ENCODE measurements at places on chromosomes 7 and 10.
A peak's percentile ranks its signal among the peaks of the same experiment; 100 is the strongest.

DNA sequence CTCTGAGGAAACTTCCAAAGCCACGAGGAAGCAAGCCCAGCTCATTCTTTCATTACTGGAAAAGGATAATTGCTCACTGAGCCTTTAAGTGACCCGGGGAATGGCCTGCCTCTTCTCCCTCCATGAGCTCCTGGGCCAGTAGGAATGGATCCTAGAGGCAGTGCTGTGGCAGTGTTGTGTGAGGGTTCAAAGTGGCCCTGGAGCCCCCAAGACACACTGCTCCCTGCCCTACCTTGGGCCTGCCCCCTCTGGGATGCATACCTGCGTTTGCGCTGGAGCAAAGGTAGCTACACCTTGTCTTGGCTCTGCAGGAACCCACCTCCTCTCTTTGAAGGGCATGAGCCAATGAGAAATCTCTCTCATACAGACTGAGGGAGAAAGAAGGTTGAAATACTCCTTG, 115.8 kb upstream of the ANLN start:
- no peak for DNase-seq

DNA sequence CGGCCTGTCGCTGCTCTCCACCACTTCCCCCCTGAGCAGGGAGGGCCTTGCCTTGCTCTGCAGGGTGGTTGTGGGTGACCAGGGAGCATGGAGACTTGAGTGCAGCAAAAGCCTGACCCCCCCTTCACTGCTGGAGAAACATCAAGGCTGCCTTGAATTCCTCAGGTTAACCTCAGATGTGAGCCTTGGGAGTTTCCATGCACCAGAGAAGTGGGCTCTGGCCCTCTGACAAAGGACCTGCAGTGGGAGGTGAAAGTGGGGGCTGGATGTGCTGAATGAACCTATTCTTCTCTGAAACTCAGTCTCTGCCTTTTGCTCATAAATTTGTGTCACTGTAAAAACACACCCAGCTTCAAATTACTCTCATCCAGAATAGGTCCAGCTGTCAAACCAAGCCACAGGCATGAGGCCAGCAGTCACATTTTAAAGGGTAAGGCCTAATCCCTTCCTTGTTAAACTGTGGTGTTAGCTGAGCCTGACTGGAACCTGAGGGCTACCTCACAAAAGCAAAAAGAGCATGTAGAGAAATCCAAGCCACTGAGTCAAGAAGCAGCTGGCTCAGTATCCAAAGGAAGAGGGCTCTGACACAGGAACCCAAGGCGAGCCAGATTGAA, 356.8 kb downstream of the CCSER2 start:
- no peak for DNase-seq

DNA sequence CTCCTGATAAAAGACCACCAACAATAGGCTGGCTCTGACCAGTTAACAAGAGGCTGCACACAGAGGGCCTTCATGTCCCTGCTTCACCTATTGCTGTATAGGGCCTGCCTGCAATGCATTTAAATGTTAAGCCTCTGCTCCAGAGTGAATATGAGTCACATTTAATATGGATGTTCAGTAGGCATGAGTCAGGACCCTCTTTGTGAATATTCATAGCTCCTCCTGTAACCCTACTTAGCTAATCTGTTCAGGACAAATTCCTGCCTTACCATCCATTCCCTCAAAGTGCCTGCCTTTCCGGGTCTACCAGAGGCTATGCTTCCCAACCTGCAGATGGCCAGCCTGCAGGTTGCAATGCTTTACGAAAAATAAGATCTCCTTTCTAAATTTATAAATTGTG, 32.5 kb downstream of the ARHGAP22 start:
- DNase-seq = no peak

GRCh38 chr10:47008769-47009168, 97.5 kb downstream of the PTPN20 start:
- DNase-seq = no peak

DNA sequence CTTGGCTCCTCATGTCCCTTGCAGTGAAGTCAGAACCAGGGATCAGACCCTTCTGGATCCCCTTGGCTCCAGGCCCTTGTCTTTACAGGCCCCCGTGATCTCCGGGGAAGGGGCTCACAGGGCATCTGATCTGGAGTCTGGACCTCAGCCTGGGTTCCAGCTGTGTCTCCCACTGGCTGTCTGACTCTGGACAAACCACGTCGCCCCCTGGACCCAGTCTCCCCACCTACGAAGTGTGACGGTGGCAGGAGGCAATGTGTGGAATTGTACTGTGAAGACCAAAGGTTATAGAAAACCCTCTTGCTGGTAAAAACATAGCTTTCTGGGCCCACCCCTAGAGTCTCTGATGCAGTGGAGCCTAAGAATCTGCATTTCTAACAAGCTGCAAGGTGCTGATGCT, 15.5 kb upstream of the C10orf71 start:
- no peak for DNase-seq

GRCh38 chr7:114375907-114376306, 38.7 kb upstream of the FOXP2 start:
- DNase-seq = no peak

- DNase-seq = no peak
Measured at GRCh38 chr10:112532956-112533355, 85.9 kb downstream of the VTI1A start.

GRCh38 chr10:124624466-124624865, 119.7 kb downstream of the FAM53B start:
- no peak for DNase-seq

GRCh38 chr7:129469930-129470329, 32.4 kb upstream of the SMKR1 start:
- no peak for DNase-seq

DNA sequence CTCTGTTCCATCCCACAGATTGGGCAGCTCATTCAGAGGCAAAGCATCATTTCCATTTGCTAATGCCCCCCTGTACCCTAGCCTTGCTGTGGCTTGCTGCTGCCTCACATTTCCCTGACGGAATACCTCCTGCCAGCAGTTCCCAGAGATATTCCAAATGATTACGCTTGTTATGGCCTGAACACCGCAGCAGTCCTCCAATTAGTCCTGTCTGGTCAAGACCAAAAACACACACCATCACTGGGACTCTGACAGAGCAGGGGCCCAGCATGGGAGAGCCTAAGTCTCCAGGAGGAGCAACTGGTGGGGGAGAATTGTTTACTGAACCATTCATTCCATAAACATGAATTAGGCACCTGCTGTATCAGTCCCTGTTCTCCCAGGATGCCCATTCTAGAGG, 6.1 kb downstream of the OGDHL start:
- DNase-seq = no peak

DNA sequence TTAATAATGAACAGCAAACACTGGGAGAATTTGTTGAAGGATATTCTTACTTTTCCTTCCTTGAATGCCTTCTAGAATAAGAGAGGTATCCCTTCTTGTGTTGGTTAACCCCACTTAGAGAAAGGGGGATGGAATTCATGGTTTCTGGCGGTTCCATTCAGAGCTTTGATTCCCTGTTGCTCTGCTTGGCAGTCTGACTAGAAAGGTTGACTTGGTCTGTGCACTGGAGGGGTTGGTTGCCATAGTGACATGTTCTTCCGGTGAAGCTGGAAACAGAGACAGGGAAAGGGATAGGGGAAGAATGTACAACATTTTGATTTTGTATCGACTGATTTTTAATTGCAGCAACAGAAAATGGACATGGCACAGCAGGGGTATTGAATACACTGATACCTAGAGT, 2.5 kb downstream of the TMEM178B start:
- DNase-seq = no peak

DNA sequence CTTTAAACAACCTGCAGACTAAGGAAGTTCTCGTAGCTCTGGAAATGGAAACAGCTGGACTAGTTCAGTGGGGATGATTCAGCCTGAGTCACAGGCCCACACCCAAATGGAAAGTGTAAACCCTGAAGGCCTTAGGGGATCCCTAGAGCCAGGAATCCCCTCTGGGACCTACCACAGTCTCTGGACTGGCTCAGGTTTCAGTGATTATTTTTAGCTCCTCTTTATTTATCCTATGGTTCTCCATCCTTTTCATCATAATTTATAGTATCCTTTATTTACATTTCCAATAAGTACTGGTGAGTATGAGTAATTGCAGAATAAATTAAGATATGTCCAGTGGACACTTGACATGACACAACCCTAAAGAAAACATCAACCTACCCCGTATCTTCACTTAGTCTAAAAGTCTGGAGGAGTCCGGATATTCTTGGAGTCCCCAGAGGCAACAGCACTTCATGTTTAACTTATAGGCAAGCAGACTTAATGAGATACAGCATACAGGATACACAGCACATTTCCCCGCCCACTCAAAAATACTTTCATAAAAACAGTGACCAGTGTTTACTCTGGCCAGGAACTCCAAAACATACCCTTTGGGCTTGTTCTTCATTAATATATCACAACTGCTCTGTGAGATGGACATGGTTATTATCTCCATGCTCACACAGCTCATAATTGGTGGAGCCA, 28.4 kb upstream of the SEMA3E start:
- no peak for DNase-seq

DNA sequence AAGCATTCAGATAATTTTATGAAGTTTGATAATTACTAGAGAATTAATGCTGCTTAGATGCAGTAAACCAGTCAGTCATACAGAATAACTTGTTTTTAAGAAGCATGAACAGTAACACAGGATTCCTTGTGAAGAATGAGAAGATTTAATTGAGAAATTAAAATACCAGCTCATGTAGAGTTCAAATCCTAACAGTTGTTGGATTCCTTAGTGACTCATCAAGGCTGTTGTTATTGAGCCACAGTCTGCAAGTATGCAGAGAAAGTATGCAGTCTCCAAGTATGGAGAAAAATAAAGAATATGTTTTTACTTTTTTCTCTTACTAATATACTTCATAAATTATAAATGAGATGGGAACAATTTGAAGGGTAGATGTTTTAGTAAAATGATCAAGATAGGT, 30.2 kb upstream of the CYP26C1 start:
- DNase-seq = no peak

DNA sequence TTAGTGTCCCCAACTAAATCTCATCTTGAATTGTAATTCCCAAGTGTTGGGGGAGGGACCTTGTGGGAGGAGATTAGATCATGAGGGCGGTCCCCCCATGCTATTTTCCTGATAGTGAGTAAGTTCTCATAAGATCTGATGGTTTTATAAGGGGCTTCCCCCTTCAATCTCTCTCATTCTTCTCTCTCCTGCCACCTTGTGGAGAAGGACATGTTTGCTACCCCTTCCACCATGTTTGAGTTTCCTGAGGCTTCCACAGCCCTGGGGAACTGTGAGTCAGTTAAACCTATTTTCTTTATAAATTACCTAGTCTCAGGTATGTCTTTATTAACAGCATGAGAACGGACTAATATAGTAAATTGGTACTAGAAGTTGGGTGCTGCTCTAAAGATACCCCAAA, 365.6 kb downstream of the ANKRD7 start:
- peak; percentile 27 for DNase-seq

- DNase-seq = no peak
Measured at GRCh38 chr10:74932648-74933047, 106.2 kb downstream of the KAT6B start.

DNA sequence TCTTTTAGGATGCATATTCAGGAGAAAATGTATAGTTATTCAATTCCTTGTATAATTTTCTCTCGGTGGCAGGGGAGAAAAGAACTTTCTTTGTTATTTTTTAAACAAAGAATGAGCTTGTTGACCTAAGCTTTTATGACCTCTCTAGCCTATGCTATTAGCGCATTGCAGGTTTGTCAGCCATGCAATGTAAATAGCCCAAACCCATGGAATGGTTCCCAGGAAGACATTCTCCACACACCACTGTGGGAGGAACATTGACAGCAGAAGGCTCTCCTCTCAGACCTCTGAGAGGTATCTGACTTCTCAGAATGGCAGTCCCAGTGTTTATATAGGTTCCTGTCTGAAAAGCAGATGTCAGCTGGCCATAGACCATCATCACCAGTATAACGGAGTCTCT, 19.6 kb upstream of the AGBL3 start:
- DNase-seq = no peak

DNA sequence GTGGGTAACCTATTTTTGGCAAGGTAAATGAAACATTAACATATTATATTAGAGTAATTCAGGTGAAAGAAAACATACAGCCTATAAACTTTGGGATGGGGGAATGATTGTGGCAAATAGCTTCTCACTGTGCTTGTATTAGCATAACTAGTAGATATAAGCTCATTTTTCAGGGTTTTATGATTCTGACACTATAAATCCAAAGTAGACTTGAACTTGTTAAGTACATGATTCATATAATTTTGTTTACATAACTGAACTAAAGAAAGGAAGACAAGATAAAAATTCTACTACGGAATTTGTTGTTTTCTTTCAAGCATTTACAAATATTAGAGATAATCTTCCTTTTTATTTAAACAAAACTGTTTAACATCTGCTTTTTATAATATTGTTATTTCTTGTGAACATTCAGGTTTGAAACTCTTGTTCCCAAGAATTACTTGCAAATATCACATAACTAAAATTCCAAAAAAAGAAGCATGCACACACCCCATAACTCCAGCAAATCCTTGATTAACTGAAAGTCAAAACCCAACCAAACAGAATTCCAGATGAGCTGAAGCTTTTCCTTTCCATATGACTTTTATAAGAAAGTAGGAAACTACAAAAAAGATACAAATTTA, 142.3 kb downstream of the JAZF1 start:
- no peak for DNase-seq

DNA sequence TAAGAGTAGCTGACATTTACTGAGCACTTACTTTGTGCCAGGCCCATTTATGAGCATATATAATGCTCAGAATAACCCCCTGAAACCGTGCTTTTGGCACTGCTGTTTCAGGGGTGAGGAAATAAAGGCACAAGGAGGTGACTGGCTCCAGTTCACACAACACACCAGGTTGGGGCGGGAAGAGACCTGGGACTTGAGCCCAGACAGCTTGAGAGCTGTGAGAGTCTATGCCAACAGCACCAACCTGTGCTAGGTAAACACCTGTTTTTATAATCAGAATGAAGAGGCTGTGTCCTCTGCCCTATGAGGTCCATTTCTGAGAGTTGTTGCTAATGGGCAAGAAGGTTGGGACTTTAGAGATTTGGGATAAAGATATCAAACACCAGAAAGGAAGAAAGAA, 8.8 kb upstream of the AZGP1 start:
- DNase-seq = no peak

GRCh38 chr7:28528899-28529298, 116.6 kb downstream of the CREB5 start:
- DNase-seq = no peak

DNA sequence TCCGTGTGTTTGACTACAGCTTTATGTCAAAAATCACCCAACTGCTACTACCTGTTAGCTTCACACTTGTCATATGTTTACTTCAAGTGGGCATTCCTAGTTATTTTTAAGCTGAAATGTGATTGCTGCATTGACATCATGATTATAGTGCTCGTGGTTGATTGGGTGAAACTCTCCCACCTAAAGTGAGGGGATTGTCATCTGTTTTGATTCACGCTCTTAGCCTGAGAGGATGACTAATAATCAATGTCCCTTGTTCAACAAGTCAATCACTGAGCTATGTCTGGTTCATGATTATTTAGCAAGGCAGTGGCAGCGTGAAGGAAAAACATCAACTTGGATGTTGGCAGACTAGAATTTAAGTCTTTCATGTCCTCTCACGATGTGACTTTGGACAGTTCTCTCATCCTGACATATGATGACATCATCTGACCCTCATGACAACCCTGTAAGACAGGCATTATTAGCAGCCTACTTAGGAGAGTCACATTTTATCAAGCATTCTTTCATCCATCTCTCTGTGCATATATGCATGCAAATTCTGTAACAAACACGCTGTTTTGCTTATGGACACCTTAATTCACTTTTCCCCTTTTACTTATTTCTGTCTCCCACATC, 352.6 kb upstream of the ZMIZ1 start:
- no peak for DNase-seq

- peak; percentile 39 for DNase-seq
Measured at GRCh38 chr7:28128608-28129007, 52.0 kb downstream of the JAZF1 start.

- no peak for DNase-seq
Measured at GRCh38 chr7:116354546-116355423, 144.4 kb downstream of the TES start.
